Immature natural killer cell (primary cell): ENCODE measurements at places on chromosomes 13 and 19. TPM values are rescaled to one million over a fixed set of nuclear protein-coding genes. Genes with fewer than 3 reads are reported as not detected.

DNA sequence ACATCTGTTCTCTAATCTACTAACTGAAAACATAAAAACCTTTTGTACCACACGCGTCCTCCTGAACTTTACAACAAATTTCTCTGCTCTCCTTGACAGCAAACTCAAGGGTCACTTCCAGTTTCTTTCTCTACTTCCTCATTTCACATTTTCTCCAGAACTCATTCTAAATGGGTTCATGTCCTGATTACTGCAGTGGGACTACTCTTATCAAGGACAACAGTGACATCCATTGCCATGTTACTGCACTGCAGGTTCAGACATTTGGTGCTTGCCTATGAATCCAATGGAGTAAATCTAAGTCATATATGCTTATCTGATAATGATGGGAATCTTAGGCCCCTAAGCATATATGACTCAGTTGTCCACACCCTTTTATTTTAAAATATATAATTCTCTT, 35.3 kb downstream of the FPR3 start:
- no peak for DNase-seq

Gene CLEC17A
- polyA plus RNA-seq: not detected

Gene MEIOSIN
- not detected for polyA plus RNA-seq

DNA sequence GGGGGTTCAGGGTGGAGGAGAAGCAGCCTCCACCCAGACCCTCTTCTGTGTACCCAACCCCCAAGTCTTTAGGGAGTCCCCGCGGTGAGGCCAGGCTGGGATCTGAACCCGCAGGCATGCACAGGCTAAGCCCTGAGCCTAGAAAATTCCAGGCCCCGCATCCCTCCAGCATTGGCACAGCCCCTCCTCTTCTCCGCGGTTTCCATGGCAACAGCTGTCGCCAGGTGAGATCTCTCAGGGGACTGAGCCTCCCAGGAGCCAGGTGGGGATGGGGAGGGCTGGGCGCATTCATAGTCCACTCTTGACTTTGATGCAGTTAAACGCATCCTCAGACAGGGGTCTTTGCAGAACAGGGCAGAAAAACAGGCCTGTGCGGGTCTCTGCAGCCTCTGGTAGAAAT, 48.3 kb upstream of the USP29 start:
- DNase-seq: no peak

DNA sequence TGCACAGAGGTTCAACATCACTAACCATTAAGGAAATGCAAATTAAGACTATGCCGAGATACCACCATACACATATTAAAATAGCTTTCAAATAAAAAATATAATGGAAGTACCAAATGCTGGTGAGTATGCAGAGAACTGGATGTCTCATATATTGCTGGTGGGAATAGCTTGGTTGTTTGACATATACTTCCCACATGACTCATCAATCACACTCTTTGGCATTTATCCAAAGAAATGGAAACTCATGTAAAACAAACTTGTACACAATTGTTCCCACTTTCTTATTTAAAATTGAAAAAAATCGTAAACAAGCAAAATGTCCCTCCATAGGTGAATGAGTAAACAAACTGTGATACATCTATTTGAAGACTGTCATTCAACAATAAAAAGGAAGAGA, 982.6 kb upstream of the ATXN8OS start:
- DNase-seq: no peak

DNA sequence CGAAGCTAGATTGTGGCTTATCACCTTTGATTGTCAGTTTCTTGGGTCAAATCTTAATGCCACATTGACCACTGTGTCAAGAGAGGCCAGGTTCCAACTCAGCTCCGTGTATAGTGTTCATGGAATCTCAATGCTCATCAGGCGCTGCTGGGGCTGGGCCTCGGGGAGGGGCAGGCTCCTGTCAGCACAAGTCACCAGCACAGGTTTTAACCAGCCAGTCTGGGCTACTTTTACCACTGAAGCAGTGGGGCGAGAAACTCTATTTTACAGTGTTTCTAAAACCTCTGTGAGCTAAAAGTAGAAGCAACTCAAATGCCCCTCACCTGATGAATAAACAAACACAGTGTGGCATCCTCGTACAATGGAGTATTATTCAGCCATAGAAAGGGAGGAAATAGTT, 118.7 kb upstream of the GJB6 start:
- DNase-seq: peak; percentile 9

- DNase-seq: peak; percentile 57
Measured at GRCh38 chr19:18469069-18469846, 31.3 kb upstream of the ISYNA1 start.

Gene SPC24
- polyA plus RNA-seq: 0.96 TPM
